Activated naive CD8-positive, alpha-beta T cell treated with anti-CD3 and anti-CD28 coated beads, Interleukin-2, amount 10 ng/mL, durations not matched to agents 7 days and 5 days (primary cell): ENCODE measurements at places on chromosomes 1 and 21. TPM values are rescaled to one million over a fixed set of nuclear protein-coding genes. Genes with fewer than 3 reads are reported as not detected.

Gene TDRD5
- not detected for total RNA-seq

Gene NTNG1
- 0.30 TPM for total RNA-seq

Gene CPT2
- 18.1 TPM for total RNA-seq

Gene GJA8
- not detected for total RNA-seq

Gene NECTIN4
- not detected for total RNA-seq

Gene BLACAT1
- 0.51 TPM for total RNA-seq

Gene NBPF3
- 8.5 TPM for total RNA-seq

Gene OR2AK2
- total RNA-seq, result not detected

GRCh38 chr21:42463861-42464515 lies 32.0 kb downstream of the RSPH1 start:
- peak; percentile 66 for DNase-seq
- peaks cover 3% of the 10 kb centered on the region for H3K36me3 ChIP-seq
- H3K4me3 ChIP-seq, result peak overlapping the region; percentile 62
- H3K4me1 ChIP-seq, result peaks cover 70% of the 10 kb centered on the region
- H3K27ac ChIP-seq, result peak overlapping the region; percentile 93

DNA sequence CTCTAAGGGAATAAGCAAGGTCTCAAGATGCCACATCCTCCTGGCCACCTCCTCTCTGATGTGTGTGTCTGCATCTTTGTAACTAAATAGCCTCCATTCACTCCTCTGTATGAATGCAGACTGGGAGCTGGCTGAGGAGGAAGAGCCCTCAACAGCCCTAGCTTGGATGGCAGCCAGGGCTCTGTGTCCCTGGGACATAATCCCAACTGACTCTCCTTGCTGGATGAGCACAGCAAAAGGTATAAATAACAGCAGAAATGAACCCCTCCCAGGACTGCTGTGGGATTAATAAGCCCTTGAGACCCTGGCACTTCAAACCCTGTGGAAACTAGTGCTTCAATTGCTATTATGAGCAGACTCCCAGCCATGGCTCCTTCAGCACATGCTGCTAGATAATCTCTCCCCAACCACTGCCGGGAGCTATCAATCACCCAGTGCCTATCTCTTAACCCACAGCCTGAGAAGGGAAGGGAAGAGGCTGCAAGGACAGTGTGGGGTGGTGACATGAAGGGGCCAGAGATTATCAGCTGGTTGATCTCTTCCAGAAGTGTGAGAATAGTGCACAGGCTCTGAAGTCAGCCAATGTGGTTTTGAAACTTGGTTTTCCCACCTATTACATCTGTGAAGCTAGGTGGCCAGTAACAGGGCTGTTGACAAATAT lies 152.2 kb downstream of the TNR start:
- no peaks in the 10 kb centered on the region for H3K36me3 ChIP-seq
- H3K4me1 ChIP-seq, result no peaks in the 10 kb centered on the region
- no peak for DNase-seq
- no peak overlapping the region for H3K4me3 ChIP-seq
- peaks cover 10% of the 10 kb centered on the region for H3K27me3 ChIP-seq

- no peaks in the 10 kb centered on the region for H3K36me3 ChIP-seq
- H3K27ac ChIP-seq, result no peak overlapping the region
- no peak overlapping the region for H3K4me3 ChIP-seq
- peaks cover 4% of the 10 kb centered on the region for H3K27me3 ChIP-seq
- H3K4me1 ChIP-seq, result no peaks in the 10 kb centered on the region
These were observed 137.8 kb downstream of the LMX1A start for GRCh38 chr1:165218731-165219130.

GRCh38 chr1:80994934-80995333 lies 805.8 kb upstream of the ADGRL2 start:
- H3K27ac ChIP-seq, result no peak overlapping the region
- H3K4me1 ChIP-seq, result no peaks in the 10 kb centered on the region
- DNase-seq, result no peak
- no peaks in the 10 kb centered on the region for H3K36me3 ChIP-seq
- no peak overlapping the region for H3K4me3 ChIP-seq

- DNase-seq, result no peak
- H3K36me3 ChIP-seq, result peaks cover 20% of the 10 kb centered on the region
- no peak overlapping the region for H3K4me3 ChIP-seq
- H3K4me1 ChIP-seq, result peaks cover 29% of the 10 kb centered on the region
- no peak overlapping the region for H3K27ac ChIP-seq
These were observed 177.6 kb upstream of the HMCN1 start for GRCh38 chr1:185556561-185556960.

DNA sequence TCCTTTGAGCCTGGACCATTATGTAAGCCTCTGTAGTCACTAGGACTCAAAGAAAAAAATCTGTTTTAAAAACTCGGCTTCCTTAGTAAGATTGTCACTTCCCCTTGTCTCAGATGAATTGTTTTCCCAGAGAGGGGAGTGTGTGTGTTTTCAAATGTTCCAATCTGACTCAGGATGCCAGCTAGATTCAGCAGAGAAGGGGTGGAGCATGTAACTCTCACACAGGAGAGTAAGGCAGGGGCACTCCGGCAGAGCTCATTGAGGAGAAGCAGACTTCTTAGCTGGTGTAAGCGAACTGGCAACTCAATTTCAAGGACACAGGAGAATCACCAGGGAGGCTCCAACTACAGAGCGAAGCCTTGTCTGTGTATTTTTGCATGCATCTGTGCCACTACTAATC lies 623.2 kb downstream of the LMO4 start:
- DNase-seq, result no peak
- H3K36me3 ChIP-seq, result no peaks in the 10 kb centered on the region
- H3K4me3 ChIP-seq, result no peak overlapping the region
- no peak overlapping the region for H3K27ac ChIP-seq
- no peaks in the 10 kb centered on the region for H3K4me1 ChIP-seq

GRCh38 chr1:4851385-4852065 lies 197.1 kb downstream of the AJAP1 start:
- H3K36me3 ChIP-seq, result no peaks in the 10 kb centered on the region
- H3K4me1 ChIP-seq, result no peaks in the 10 kb centered on the region
- peaks cover 2% of the 10 kb centered on the region for H3K27me3 ChIP-seq

DNA sequence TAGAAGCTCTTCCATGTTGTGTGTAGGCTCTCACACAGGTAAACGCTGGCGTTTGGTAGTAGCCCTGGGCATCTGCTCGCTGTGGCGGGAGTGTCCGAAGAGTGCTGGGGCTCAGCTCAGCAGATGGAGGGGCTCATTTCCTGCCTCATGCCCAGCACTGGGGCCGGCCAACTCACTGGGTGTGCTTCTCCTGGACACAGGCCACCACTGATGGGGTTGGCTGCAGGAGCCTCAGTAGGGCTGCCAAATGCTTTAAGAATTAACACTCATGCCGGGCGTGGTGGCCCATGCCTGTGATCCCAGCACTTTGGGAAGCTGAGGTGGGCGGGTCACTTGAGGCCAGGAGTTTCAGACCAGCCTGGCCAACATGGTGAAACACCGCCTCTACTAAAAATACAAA lies 20.9 kb downstream of the UQCRHL start:
- no peak overlapping the region for H3K4me3 ChIP-seq
- DNase-seq, result no peak
- H3K36me3 ChIP-seq, result no peaks in the 10 kb centered on the region
- H3K27ac ChIP-seq, result no peak overlapping the region
- H3K27me3 ChIP-seq, result peaks cover 2% of the 10 kb centered on the region
- H3K4me1 ChIP-seq, result no peaks in the 10 kb centered on the region

DNA sequence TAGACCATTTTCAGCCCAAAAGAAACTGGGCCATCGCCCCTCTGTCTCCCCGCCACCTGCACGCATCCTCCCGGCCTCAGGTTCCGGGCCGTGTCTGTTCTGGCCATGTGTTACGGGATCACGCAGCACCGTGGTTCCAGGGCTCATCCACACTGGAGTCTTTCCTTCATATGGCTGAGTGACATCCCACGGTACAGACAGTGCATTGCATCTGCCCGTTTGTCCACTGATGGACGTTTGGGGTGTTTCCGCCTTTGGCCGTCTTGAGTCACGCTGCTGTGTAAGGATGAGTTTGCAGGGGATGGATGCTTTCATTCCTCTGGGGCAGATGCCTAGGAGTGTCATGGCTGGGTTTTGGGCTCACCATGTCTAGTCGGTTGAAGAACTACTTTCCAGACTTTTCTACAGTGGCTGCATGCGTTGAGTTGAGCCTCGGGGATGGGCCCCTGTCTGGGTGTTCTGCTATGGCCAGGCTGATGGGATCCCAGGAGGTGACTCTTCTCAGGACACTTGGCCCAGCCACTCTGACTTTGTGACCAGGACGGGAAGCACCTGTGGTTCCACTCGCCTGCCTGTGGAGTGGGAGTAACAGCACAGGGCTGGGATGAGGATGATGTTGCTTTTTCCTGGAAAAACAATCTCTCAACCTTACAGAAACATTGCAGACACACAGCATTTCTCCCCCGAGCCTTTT lies 16.8 kb downstream of the RRP1 start:
- H3K4me3 ChIP-seq, result no peak overlapping the region
- H3K36me3 ChIP-seq, result no peaks in the 10 kb centered on the region
- H3K27ac ChIP-seq, result no peak overlapping the region
- no peaks in the 10 kb centered on the region for H3K27me3 ChIP-seq

GRCh38 chr1:175070818-175071217 lies 3.2 kb downstream of the TNN start:
- peaks cover 20% of the 10 kb centered on the region for H3K27me3 ChIP-seq
- H3K27ac ChIP-seq, result no peak overlapping the region
- H3K36me3 ChIP-seq, result no peaks in the 10 kb centered on the region
- no peak overlapping the region for H3K4me3 ChIP-seq
- DNase-seq, result no peak
- H3K4me1 ChIP-seq, result peaks cover 15% of the 10 kb centered on the region

- H3K4me1 ChIP-seq, result no peaks in the 10 kb centered on the region
- DNase-seq, result no peak
- H3K27me3 ChIP-seq, result no peaks in the 10 kb centered on the region
These were observed 146.5 kb upstream of the LYPLAL1 start for GRCh38 chr1:219027146-219027673.

GRCh38 chr1:205456383-205456867 lies 580 bp upstream of the BLACAT1 start:
- peak overlapping the region; percentile 71 for H3K4me3 ChIP-seq
- H3K36me3 ChIP-seq, result no peaks in the 10 kb centered on the region
- H3K4me1 ChIP-seq, result peaks cover 9% of the 10 kb centered on the region
- peak; percentile 42 for DNase-seq
- H3K27me3 ChIP-seq, result peaks cover 82% of the 10 kb centered on the region

- H3K4me3 ChIP-seq, result no peak overlapping the region
- peaks cover 11% of the 10 kb centered on the region for H3K4me1 ChIP-seq
- no peaks in the 10 kb centered on the region for H3K36me3 ChIP-seq
- DNase-seq, result no peak
- peak overlapping the region; percentile 0 for H3K27ac ChIP-seq
- H3K27me3 ChIP-seq, result peaks cover 5% of the 10 kb centered on the region
These were observed 4.0 kb upstream of the SRRM1 start for GRCh38 chr1:24639094-24639493.

GRCh38 chr1:95035536-95035935 lies 37.2 kb downstream of the ALG14 start:
- no peak overlapping the region for H3K27ac ChIP-seq
- no peak for DNase-seq
- no peaks in the 10 kb centered on the region for H3K36me3 ChIP-seq
- H3K27me3 ChIP-seq, result no peaks in the 10 kb centered on the region
- no peaks in the 10 kb centered on the region for H3K4me1 ChIP-seq

- H3K4me3 ChIP-seq, result no peak overlapping the region
- peaks cover 3% of the 10 kb centered on the region for H3K4me1 ChIP-seq
- no peaks in the 10 kb centered on the region for H3K27me3 ChIP-seq
- DNase-seq, result no peak
- H3K27ac ChIP-seq, result no peak overlapping the region
These were observed 63.5 kb downstream of the DISC1 start for GRCh38 chr1:231690059-231690458.

GRCh38 chr1:93288558-93288957 lies 57.1 kb upstream of the DR1 start:
- no peak overlapping the region for H3K27ac ChIP-seq
- no peak overlapping the region for H3K4me3 ChIP-seq
- no peak for DNase-seq
- no peaks in the 10 kb centered on the region for H3K27me3 ChIP-seq

- peaks cover 2% of the 10 kb centered on the region for H3K4me1 ChIP-seq
- no peaks in the 10 kb centered on the region for H3K36me3 ChIP-seq
- H3K4me3 ChIP-seq, result no peak overlapping the region
- DNase-seq, result no peak
- no peak overlapping the region for H3K27ac ChIP-seq
These were observed 10.1 kb upstream of the UBE4B start for GRCh38 chr1:10022656-10023055.

DNA sequence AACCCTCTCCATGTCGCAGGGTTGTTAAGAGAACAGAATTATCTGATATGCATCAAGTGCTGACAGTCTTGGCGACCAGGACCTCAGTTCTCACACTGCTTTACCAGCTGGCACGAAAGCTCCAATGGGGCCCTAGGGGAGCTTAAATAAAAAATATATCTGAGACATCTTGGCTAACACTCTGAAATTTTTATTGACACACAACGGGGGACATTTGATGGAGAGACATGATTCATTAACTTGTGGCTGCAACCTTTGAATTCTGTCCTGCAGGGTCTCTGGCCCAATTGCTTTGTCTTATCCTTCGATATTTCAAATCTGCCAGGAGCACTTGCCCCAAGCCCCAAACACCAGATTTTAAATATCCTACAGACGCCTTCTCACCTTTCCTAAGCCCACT lies 567.0 kb downstream of the AJAP1 start:
- no peaks in the 10 kb centered on the region for H3K4me1 ChIP-seq
- DNase-seq, result no peak
- no peaks in the 10 kb centered on the region for H3K36me3 ChIP-seq
- no peaks in the 10 kb centered on the region for H3K27me3 ChIP-seq

- no peaks in the 10 kb centered on the region for H3K27me3 ChIP-seq
- DNase-seq, result no peak
- H3K4me3 ChIP-seq, result no peak overlapping the region
- H3K36me3 ChIP-seq, result peaks cover 24% of the 10 kb centered on the region
- H3K4me1 ChIP-seq, result peaks cover 20% of the 10 kb centered on the region
These were observed 176.7 kb downstream of the GALNT2 start for GRCh38 chr1:230243583-230244353.

GRCh38 chr1:103949779-103950178 lies 200.1 kb downstream of the AMY1C start:
- no peak overlapping the region for H3K4me3 ChIP-seq
- no peak overlapping the region for H3K27ac ChIP-seq
- no peaks in the 10 kb centered on the region for H3K4me1 ChIP-seq
- no peaks in the 10 kb centered on the region for H3K36me3 ChIP-seq
- no peak for DNase-seq

GRCh38 chr21:37220433-37220980 lies 46.6 kb downstream of the VPS26C start:
- H3K4me3 ChIP-seq, result peak overlapping the region; percentile 83
- H3K36me3 ChIP-seq, result peaks cover 33% of the 10 kb centered on the region
- peaks cover 50% of the 10 kb centered on the region for H3K4me1 ChIP-seq

GRCh38 chr1:186435336-186435735 lies 25.6 kb downstream of the PDC start:
- DNase-seq, result no peak
- peaks cover 3% of the 10 kb centered on the region for H3K36me3 ChIP-seq
- H3K4me1 ChIP-seq, result peaks cover 3% of the 10 kb centered on the region
- no peaks in the 10 kb centered on the region for H3K27me3 ChIP-seq

- DNase-seq, result no peak
- H3K36me3 ChIP-seq, result no peaks in the 10 kb centered on the region
- H3K4me3 ChIP-seq, result no peak overlapping the region
- H3K27me3 ChIP-seq, result no peaks in the 10 kb centered on the region
These were observed 253.8 kb upstream of the PLXNA2 start for GRCh38 chr1:208497866-208498541.

- DNase-seq, result no peak
- H3K4me1 ChIP-seq, result peaks cover 4% of the 10 kb centered on the region
These were observed 34.7 kb downstream of the OSBPL9 start for GRCh38 chr1:51651552-51651942.
